Muscle of arm (tissue), 14 donors: ENCODE measurements at places on chromosomes 6 and 20. TPM values are rescaled to one million over a fixed set of nuclear protein-coding genes. Genes with fewer than 3 reads are reported as not detected.

- no peak for DNase-seq
These were observed 14.7 kb downstream of the PABPC1L start for GRCh38 chr20:44924541-44924940.

GRCh38 chr6:170038708-170039107 lies 252.2 kb downstream of the DLL1 start:
- no peak for DNase-seq

- DNase-seq, result no peak
These were observed 3.7 kb downstream of the GRIK2 start for GRCh38 chr6:101397199-101397598.

Gene DNPH1
- 15.9 TPM for polyA plus RNA-seq

DNA sequence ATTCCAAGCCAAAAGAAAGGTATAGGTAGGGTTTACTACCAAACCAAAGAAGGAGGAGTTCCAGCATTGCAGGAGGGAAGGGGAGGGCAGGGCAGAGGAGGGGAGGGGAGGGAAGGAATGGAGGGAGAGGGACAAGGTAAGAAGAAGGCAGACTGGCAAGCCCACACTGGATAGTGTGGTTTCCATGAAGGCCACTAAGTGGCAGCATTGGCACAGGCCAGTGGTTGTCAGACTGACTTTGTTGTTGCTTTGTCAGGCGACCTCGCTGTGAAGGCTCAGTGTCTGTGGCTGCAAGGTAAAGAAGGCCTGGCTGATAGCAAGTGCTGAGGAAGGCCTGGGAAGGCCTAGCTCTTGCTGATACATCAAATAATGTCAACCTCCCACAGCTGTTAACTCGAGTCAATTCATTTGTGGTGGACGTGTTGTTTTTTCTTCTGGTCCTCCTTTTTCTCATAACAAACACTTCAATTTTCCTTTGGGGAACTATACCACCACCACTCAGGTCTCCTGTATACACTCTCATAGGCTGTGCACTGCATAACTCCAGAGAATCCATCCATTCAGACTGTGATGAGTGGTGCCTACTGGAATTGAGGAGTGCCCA lies 7.7 kb upstream of the ZNF334 start:
- peak; percentile 5 for DNase-seq

- DNase-seq, result no peak
These were observed 32.8 kb downstream of the CD40 start for GRCh38 chr20:46150943-46151342.

GRCh38 chr20:39885975-39886649 lies 802.9 kb downstream of the MAFB start:
- no peak for DNase-seq

- DNase-seq, result no peak
These were observed 382.7 kb downstream of the UTRN start for GRCh38 chr6:144667532-144668503.

- no peak for DNase-seq
These were observed 171.3 kb downstream of the FAXC start for GRCh38 chr6:99178168-99178567.

DNA sequence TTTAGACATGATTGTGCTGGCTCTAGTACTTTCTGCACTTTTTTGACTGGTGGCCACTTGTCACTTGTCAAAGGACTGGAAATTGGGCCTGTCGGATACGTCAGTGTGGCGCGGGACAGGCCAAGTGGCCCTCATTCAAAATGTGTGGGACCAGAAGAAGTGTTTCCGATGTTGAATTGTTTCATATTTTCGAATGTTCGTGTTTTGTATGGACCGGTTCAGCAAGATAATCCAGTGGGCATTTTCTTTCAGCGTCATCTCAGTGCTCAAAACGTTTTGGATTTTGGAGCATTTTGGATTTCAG lies 3.5 kb downstream of the KIF25 start:
- DNase-seq, result no peak

- DNase-seq, result no peak
These were observed 164.8 kb upstream of the QKI start for GRCh38 chr6:163249651-163250101.
